Femur (tissue), 1 donor: ENCODE measurements at places on chromosomes 7 and 10.

DNA sequence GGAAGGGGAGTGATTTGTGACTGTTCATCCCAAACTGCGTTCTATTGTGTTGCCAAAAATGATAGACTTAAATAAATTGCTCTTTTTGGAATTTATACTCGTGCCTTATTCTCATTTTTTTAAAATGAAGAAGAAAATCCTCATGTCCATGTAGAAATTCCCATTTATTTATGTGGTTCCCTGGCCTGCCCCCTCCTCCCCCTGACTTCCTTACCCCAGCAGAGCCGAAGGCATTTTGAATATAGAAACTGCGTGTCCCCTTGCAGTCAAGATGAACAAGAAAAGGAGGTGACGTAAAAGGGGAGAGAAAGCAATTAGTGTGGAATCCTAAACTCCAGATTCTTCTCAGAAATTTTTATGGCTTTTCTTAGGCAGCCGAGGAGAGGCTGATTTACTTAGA is 126.1 kb downstream of the FAM204A start:
- no peak for DNase-seq

DNA sequence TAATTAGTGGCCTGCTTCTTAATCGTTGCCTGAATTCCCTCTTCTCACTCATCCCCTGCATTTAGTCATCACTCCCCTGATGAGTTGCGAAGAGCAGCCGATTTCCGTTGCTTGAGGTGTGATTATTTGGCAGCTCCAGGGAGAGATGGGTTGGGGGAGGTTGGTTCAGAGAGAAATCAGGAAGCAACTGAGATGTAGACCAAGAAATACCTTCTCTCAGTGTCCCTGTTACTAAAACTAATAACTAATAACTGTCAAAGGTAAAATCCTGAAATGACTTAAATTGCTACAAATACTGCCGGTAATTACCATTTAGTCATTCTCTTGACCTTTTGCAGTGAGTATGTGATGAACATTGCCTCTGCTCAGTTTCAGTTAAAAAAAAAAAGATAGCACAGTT is 76.9 kb downstream of the ELMO1 start:
- no peak for DNase-seq

GRCh38 chr7:66326501-66327215 is 121.5 kb downstream of the TPST1 start:
- peak; percentile 28 for DNase-seq

GRCh38 chr7:37445790-37446189 is 2.9 kb downstream of the ELMO1 start:
- no peak for DNase-seq

GRCh38 chr7:17302575-17303142 is 4.2 kb downstream of the AHR start:
- no peak for DNase-seq

DNA sequence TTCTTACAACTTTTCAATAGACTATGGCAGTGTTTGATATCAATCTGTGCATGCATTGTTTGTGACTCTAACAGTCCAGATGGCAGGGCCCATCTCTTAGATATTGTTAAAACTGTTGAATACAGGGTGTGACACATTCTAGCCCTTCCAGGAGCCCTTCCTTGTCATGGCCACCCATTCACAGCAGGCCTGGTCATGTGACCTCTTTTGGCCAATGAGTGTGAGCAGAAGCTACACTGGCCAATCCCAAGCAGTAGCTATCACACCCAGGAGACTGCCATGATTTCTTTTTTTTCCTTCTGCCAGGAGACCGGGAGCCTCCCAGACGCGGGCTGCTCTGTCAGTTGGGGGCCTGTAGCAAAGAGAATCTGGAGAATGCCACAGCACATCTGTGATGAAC is 655.4 kb upstream of the MKI67 start:
- no peak for DNase-seq

- DNase-seq, result no peak
Observed at GRCh38 chr10:114697061-114697598, 39.1 kb upstream of the ABLIM1 start.

DNA sequence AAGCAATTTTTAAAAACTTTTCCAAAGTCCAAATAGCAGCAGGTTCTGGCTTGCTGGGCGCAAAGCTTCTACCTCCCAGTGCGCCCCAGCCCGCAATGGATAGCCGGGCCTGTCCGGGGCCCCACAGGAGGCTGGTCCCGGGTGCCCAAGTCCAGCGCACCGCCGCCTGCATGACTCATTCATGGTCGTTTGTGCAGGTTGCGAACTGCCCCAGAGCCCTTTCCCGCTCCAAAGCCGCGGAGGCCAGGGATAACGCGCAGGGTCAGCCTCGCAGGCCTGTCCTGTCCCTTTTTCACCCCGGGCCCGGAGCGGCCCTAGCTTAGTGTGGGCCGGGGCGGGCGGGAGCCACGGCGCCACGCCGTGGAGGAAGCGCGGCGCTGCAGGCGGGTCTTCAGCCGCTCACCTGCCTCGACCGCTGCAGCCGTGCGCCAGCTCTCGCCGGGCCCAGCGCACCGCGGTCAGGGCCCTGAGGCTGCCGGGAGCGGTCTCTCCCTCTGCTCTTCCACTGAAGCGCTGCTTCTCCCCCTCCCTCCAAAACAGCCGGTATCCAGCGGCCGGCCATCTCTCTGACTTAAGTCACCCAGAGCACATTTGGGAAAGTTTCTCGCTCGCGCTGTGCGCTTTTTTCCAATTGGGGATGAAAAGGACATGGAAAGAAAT is 1.7 kb upstream of the EGR2 start:
- DNase-seq, result peak; percentile 80

DNA sequence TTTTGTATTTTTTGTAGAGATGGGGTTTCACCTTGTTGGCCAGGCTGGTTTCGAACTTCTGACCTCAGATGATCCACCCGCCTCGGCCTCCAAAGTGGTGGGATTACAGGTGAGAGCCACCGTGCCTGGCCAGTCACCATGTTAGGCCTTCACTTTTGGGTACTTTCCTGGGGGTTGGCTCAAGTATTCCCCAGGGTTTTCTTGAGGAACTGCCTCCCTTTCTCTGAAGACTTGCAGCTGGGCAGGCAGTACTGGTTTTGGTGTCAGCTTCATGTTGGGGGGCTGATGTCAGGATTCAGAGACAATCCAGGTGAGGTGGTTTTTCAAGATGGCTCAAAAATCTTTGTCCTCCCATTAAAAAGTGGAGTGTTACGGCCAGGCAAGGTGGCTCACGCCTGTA is 7.7 kb downstream of the ZNHIT1 start:
- DNase-seq, result no peak

DNA sequence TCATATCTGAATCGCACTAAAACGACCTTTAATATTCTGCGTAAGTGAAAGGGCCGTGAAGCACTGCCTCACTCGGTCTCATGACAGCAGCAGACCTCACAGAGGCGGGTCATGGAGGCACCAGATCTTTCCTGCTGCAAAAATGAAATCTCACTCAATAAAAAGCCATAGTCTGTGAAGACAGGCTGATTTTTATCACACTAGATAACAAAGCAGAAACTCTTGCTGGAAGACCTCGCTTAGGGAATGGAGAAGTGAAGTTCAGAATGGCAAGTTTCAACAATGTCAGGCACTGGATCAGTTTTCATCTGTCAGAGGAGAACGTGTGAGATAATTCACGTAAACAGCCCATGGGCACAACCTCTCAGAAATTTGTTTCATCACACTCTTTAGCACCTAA is 8.0 kb downstream of the SEPHS1 start:
- DNase-seq, result no peak

DNA sequence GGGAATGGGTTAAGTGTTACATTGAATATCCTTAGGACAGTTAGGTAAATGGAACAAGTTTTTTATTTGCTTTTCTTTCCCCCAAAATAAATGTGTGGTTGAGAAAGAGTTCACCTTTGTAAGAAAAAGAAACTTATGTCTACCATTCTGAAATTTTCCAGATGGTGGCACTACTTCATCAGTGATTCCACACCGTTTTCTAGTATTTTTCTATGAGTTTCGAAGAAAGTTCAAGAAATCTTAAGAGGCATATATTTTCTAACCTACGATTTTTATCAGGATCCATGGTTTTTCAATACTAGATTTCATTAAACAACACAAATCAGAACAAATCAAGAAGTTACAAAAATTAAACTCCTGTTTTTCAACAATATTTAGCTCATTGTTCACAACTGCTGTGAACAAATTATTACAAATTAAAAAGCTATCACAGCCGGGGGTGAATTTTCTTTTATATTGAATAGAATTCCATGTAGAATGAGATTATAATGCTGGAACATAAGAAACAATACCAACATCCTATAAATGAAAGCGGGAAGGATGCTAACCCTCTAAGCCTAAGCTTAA is 163.1 kb upstream of the NPVF start:
- no peak for DNase-seq

DNA sequence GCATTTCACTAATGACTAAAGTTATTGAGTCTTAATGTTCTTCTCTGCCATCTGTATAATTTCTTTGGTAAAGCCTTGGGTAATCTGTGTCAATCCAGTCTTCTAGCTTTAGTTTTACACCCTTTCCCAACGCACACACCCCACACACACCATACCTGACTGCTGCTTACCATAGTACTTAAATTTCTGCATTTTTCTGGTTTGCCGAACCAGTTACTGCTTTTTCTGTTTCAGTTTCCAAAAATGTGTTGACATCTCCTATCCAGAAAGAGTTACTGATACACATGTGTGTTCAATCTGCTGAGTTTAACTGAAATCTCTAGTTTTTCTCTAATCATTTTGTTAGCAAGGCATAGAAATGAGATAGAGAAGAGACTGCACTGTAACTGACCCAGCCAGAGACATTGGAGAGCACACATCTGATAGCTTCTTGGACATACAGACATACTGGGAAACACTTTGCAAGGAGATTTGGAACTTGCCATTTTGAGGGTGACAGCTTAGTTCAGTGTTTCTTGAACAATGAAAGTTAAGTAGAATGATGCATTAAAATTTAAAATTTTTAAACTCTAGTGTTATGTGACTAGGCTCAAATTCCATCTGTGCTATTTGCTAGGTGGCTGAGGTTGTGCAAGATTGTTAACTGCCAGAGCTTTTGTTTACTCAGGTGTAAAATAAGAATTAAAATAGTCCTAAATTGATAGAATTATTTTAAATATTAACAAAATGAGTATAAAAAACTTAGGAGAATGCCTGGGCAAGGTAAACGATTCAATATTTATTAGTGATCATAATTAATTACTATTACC is 807.6 kb downstream of the DNAJB9 start:
- DNase-seq, result no peak

DNA sequence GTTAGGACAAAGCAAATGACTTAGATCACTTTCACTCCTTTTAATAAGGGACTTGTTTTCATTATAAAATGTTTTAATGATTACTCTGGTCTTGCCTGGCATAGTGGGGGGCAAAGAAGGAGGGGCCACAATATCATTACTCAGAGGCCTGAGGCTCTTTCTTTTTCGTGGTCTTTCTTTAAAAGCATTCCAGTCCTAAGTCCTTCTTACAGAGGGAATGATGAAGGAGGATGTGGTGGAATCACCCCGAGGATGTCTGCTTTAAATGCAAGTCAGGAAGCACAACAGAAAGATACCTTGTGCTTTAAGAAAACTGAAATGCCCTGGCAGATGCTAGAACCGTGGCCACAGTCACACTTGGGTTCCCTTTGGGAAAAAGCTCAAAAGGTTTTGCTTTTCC is 379.1 kb downstream of the INHBA start:
- DNase-seq, result no peak

DNA sequence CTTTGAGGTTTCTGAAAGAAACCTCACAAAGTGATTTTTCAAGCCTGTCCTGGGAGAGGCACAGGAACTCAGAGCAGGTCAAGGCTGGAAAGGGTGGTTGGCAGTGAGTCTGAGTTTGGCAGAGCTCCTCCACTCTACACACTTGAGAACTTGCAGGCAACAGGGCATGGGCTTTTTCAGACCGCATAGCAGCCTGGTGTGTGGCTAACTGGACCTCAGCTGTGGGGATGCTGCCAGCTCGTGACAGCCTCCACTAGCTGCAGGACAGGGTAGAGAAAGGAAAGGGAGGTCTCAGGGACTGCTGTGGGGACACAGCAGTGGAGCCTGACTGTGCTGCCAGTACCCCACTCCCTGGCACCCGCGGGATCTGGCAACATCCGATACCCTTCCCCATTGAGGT is 2.6 kb downstream of the CDHR1 start:
- DNase-seq, result no peak

GRCh38 chr7:11430841-11431240 is 401.2 kb downstream of the THSD7A start:
- DNase-seq, result no peak

GRCh38 chr7:4343272-4344247 is 338.5 kb upstream of the FOXK1 start:
- no peak for DNase-seq

GRCh38 chr7:116164552-116165306 is 45.6 kb upstream of the TES start:
- no peak for DNase-seq

- DNase-seq, result no peak
Observed at GRCh38 chr7:44727158-44727936, 21.3 kb upstream of the ZMIZ2 start.

GRCh38 chr7:16315280-16315679 is 106.1 kb downstream of the CRPPA start:
- DNase-seq, result no peak

DNA sequence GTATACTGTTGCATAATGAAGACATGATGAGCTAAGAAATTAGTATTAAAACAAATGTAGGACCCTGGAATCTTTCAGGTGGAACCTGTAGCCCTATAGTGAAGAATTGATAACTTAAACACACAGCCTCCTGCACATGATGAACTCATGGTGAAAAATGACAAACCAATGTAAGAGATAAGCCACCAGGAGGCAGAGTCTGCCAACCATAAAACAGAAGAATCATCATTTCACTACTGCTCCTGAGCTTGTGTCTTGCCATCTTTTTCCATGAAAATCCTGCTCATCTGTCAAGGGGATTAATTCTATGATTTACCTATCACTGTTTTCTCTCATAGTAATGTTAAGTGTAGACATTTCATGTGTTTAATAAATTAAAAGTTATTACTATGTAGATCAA is 363.9 kb downstream of the MALRD1 start:
- no peak for DNase-seq

- DNase-seq, result no peak
Observed at GRCh38 chr7:99383791-99384370, 9.4 kb downstream of the ARPC1B start.
